ENCODE measurements at places on chromosomes 6 and 20.
A peak's percentile ranks its signal among the peaks of the same experiment; 100 is the strongest.

GRCh38 chr20:58544891-58545290 lies 29.7 kb upstream of the APCDD1L start:
- no peak for DNase-seq

DNA sequence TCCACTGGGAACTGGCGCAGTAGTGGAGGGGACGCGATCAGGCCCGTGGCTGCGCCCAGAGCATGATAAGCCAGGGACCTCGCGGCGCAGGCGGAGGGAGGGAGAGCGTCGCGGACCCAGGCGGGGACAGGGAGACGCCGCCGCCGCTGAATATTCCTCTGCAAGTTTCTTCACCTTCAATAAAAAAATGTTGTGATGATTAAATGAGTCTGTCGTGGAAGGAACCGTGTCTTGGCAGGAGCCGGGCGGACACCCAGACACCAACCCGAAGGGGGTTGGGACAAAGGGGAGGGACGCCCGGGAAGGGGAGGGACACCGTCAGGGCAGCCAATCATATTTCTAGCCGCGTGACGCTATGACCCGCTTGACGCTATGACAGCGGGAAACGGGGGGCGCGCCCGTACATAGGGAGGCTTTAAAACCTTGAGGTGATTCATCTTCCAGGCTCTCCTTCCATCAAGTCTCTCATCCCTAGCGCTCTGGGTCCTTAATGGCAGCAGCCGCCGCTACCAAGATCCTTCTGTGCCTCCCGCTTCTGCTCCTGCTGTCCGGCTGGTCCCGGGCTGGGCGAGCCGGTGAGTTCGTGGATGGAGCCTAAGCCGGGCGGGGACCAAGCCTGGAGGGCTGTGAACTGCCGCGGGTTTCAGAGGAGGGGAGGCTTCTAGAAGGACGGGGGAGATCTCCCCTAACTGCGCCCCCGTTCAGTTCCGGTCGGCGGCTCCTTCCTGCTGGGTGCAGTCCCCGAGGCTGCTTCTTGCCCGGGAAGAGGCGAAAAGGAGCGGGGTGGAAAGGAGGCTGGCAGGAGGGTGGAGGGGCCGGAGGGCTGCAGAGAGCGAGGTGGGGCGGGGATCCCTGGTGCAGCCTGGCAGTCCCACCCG lies at the start of gene ULBP2:
TSS of gene ULBP2 (plus strand) at position 432 of the 878 bp plus-strand sequence. CDS start at position 491, 59 bp downstream.
- peak; percentile 49 for DNase-seq

GRCh38 chr20:23272176-23273029 lies 78.2 kb upstream of the NXT1 start:
- no peak for DNase-seq

- DNase-seq = no peak
These were observed 117.0 kb downstream of the BMP5 start for GRCh38 chr6:55758156-55758937.

DNA sequence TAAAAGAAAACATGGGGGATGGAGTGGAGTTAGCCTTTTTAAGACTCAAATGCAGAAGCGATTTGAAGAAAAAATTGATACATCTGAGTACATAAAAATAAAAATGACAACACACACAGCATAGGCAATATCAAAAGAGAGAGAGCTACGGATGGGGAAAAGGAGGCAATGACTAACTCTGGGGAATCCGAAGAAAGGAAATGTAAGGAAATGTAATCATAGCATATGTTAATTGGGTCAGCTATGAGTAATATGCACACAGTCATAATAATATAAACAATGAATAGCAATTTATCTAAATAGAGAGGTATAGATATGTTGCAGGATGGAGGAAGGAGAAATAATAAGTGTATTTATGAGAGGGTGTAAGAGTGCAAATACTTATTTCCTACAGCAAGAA lies 83.4 kb downstream of the NOL4L start:
- no peak for DNase-seq

GRCh38 chr6:39037707-39038106 lies 10.9 kb upstream of the GLP1R start:
- DNase-seq = no peak

DNA sequence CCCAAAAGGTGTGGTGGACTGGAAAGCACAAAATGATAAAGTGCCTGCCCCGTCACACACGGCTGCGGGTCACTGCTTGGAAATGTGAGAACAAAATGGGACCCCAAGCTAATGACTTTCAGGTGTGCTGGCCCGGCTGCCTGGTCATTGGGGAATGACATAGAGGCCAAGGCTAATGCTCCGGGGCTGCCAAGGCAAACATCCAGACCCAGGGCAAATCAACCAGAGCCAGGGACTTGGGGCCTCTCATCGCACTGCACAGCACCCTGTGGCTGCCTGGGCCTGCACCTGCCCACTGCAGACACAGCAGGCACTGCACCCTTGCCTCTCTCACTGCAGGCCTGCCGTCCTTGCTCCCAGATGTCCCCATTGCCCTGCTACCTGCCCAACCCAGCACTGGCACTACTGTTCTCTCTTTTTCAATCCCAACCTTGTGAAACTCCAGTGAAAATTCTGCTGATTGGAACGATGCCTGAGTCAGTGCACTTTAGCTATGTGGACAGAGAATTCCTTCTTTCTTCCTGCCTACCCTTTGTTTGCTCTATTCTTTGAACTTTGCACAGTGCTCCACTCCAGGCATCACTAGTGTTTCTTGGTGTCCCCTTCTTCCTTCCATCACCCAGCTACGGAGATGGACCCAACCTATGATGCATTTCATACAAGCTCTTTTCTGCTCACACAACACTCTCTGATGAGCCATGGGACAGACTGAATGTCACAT lies 849.5 kb downstream of the MAFB start:
- DNase-seq = no peak

- DNase-seq = no peak
These were observed 17.7 kb downstream of the CST8 start for GRCh38 chr20:23508449-23509229.

DNA sequence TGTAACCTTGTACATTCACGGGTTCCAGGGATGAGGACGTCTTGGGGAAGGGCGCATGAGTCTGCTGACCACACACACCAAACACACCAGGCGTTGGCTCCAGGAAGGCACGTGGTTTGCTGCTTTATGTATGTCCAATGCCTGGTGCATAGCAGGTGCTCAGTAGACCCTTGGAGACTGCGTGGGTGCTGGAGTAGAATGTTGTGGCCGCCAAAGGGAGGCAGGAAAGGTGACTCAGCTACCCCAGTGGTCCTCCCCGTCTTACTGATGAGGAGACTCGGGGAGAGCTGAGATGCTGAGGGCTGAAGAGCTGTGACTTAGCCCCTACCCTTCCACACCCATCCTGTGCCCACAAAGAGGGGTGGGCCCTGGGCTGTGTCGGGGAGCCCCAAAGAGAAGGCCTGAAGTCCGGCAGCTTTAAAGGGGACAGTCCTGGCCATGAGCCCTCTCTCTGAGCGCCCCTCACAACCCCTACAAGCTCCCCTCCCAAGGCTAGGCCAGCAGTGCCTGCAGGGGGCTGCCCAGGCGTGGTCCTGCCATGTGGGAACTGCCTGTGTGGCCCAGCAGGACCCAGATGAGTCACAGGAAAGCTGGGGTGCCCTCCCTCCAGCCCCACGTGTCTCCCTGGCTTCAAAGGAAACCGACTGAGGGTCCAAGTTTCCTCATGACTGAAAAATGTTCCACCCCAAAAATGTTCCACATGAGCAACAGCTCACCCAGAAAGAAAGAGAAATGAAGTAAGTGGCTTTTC lies 28.0 kb upstream of the PTGIS start:
- DNase-seq = no peak

DNA sequence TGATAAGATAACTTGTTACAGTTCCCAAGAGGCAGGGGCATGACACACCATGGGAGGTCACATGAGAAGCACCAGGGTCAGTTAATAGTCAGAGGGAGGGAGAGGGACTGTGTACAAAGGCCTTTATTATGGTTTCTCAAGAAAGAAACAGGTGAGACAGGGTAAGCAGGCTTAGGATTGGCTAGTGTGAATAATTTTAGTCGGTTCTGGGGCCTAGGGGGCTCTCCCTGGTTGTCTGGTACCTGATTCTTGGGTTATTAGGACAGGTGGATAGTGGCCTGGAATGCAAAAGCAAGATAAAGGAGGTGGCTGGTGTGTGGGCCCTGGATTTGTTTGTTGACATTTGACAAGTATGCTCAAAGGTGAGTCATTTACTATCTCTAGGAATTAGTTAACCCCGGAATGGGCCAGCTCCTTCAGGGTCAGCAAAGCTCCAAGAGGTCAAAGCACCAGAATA lies 49.4 kb upstream of the MCUR1 start:
- no peak for DNase-seq
